Activated T-helper 1 cell treated with anti-CD3 and anti-CD28 coated beads, Interleukin-2, amount 50 U/mL, for 16 hours (primary cell): ENCODE measurements at places on chromosomes 12 and 14.

DNA sequence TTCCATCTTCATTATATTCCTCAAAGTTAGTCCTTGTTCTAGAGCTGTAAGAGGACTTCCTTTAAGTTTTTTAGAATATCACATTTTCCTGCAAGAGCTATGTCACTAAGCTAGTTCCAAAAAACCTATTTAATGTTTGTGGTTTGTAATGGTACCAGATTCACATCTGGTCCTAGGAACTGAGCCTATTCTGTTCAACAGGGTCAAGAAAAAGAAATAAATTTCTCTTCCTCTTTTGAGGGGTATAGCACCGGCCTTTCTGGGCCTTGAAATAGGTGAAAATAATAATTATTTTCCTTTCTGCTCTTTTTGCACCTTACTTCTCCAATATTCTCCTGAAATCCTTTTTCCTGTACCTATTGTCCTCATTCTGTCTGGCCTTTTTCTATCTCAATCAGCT lies 3.6 kb upstream of the STXBP6 start:
- no peak for DNase-seq

DNA sequence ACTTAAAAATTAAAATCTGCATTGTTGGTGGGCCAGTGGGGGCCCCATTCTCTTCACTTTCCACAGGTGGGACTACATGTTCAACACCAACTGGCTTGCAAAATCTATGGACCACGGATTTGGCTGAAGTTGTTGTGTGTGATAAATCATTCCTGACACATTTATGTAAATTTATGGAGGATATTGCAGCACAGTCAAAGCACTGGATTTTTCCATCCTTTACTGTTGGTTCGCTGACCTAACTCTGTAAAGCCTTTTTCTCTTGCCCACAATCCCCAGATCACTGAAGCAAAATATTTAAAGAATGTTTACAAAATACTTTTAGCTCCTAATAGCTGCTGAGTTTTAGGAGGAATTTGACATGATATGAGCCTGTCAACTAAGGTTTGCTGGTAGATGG lies 219.7 kb upstream of the PRICKLE1 start:
- DNase-seq: no peak

GRCh38 chr14:35878272-35879150 lies 52.4 kb downstream of the BRMS1L start:
- DNase-seq: no peak

GRCh38 chr14:56549721-56550120 lies 29.9 kb upstream of the TMEM260 start:
- DNase-seq: no peak

DNA sequence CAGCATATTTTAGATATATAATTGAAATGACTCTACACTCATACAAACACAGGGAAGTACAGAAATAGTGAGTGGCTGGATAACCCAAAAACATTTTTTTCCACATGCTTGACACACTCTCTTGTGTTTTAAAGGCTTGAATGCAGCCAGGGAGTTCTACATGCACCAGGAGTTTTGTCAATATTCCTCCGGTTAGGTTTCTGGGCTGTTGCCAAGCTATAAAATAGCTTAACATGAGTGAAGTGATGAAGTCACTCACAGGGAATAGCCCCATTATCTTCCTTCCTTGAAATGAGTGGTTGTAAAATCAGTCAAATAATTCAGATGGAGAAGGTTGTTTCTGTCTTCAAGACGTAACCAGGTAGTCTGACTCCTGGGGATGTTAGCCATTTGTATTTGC lies 582.7 kb downstream of the SLC6A15 start:
- DNase-seq: no peak

GRCh38 chr12:131643631-131644452 lies 67.0 kb upstream of the SFSWAP start:
- no peak for DNase-seq

GRCh38 chr12:71160585-71160984 lies 2.8 kb upstream of the TSPAN8 start:
- DNase-seq: no peak

DNA sequence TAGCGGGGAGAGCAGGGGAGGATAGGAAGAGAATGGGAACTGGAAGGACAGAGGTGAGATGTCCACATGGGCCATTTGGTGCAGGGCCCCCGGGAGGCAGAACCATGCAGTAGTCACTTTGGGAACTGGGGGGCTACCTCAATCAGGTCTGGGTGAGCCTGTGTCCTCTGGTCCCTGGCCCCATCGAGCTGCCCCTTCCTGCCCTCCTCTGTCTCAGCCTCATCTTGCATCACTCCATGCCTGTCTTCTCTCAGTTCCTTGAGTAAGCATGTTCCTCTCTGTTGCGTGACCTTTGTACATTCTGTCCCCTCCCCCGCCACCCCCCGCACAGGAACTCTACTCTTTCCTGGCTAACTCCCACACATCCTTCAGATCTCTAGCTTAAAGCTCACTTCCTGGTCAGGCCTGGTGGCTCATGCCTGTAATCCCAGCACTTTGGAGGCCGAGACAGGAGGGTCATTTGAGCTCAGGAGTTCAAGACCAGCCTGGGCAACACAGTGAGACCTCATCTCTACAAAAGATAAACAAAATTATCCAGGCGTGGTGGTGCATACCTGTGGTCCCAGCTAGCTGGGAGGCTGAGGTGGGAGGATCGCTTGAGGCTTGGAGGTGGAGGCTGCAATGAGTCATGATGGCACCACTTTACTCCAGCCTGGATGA lies 23.2 kb downstream of the FOS start:
- no peak for DNase-seq

DNA sequence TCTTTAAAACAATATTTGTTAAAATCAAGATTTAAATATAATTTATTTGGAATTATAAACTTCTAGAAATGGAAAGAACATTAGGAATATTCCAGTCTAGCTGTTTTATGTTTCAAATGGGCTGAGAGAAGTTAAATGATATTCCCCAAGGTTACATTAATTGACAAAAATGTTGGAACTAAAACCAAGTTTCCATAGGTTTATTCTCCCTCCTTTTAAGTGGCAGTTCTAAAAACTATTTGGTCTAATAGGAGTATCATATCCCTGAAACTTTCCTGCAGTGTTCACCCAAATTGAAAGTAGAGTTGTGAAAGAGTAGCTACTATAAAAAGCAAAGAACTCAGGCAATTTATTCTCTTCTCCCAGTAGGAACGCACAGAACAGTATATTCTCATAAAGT lies 1185.5 kb downstream of the LRFN5 start:
- DNase-seq: no peak

GRCh38 chr12:51722431-51722830 lies 126.1 kb downstream of the FIGNL2 start:
- no peak for DNase-seq
